ENCODE measurements at places on chromosomes 11 and 22. TPM values are rescaled to one million over a fixed set of nuclear protein-coding genes. Genes with fewer than 3 reads are reported as not detected.

The PANX3 gene
- total RNA-seq, result not detected

The TRIM51 gene
- total RNA-seq, result not detected

The OR5M3 gene
- not detected for total RNA-seq

The LMNTD2 gene
- 1.1 TPM for total RNA-seq

The CCT8L2 gene
- total RNA-seq, result not detected

The CABP7 gene
- not detected for total RNA-seq

The FIBP gene
- total RNA-seq, result 157 TPM

The SPI1 gene
- total RNA-seq, result not detected

The KCTD14 gene
- total RNA-seq, result not detected

The EFCAB6 gene
- 0.22 TPM for total RNA-seq

The GGTLC3 gene
- total RNA-seq, result not detected

The LDLRAD3 gene
- 3.9 TPM for total RNA-seq

The KCNQ1 gene
- total RNA-seq, result not detected

- DNase-seq, result peak; percentile 79
Observed at GRCh38 chr11:73001615-73002014, 140.5 kb downstream of the FCHSD2 start.

GRCh38 chr22:37184380-37184755, 3.7 kb downstream of the C1QTNF6 start:
- DNase-seq, result no peak

DNA sequence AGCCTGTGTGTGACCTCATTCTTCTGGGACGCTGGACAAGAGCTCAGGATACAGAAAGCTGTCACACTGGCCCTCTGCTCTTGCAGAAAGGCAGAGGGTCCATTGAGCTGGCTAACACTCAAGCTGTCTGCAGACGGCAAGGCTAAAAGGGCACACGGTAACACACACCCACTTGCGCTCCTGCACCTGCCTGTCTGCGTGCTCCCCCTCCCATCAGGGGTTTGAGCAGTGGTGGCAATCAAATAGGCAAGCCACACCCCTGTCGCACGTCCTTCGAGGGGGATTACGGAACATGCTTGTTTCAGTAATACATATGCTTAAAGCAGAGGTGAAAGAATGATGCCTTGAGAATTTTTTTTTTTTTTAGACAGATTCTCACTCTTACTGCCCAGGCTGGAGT, 7.1 kb upstream of the QSER1 start:
- no peak for DNase-seq

- no peak for DNase-seq
Observed at GRCh38 chr22:50081426-50082196, 3.6 kb downstream of the MLC1 start.

DNA sequence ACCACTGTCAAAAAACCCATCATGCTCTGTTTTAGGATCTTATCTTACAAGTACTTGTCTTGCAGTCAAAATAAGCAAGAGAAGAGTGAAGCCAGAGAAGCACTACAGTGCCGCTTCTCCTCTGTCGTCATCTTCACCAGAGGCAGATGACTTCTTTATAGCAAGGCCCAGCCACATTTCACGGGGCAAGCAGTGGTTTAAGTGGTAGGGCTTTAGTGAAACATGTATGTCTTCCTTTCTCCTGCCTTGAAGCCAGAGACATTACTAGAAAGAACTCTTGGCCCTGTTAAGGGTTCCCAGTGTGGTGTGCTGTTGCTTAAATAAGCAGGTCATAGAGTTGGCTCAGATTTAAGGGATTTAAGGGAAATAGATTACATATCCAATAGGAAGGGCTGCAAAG, 42.9 kb upstream of the DEPDC7 start:
- no peak for DNase-seq

DNA sequence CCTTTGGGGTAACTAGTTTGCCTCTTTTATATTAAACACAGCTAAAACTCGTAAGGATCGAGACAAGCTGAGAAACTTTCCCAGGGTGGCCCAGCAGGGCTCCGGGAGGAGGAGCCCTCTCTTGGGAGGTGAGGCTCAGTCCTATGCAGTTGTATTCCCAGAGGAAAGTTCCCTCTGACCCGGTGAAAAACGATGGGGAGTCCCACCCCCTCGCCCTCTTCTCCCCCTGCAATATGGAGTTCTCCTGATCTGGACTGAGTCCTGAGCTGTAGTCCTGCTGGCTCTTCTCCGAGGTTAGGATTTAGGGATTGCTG, 1.3 kb downstream of the NTM start:
- DNase-seq, result no peak

- no peak for DNase-seq
Observed at GRCh38 chr11:9600644-9601036, 27.2 kb downstream of the WEE1 start.

DNA sequence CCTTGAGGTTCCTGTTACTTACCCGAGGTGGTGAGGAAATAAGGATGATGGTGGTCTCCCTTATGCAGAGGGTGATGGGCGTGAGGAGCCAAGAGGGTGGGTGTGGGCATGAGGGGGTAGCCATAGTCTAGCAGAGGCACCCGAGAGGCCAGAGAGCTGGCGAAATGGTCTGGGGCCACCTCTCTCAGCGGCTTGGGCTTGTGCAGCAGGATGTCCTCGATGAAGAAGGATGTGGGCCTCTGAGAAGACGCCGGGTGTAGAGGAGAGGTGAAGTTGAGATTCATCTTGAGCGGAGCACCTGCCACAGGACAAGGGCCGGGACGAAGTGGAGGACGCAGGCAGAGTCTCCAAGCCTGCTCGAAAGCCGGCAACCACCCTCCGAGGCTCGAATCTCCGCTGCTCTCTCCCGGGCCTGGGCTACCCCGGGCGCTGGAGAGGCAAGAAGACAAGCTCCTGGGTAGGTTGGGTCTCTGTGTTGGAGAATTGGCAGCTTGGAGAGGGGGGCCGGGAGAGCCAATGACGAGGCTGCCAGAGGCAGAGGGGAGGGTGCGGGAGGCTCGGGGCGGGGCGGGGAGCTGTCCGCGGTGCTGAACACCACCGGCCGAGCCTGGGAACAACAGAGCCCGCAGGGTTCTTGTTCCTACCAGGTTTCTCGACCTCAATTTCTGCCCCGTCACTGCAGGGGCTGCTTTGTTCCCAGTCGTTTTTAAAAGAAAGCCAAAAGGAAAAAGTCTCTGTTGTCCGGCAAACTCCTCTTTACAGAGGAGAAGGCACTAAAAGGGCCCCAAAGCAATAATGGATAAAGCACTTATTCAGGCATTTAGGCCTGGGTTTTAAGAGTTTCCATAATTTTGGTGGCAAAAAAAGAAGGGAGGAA, at the start of gene BSX:
BSX (minus strand) TSS at position 447 of the 877 bp plus-strand sequence; CDS start at position 284, 163 bp downstream.
- peak; percentile 48 for DNase-seq

GRCh38 chr11:36012979-36013378, 69.1 kb downstream of the LDLRAD3 start:
- DNase-seq, result no peak

DNA sequence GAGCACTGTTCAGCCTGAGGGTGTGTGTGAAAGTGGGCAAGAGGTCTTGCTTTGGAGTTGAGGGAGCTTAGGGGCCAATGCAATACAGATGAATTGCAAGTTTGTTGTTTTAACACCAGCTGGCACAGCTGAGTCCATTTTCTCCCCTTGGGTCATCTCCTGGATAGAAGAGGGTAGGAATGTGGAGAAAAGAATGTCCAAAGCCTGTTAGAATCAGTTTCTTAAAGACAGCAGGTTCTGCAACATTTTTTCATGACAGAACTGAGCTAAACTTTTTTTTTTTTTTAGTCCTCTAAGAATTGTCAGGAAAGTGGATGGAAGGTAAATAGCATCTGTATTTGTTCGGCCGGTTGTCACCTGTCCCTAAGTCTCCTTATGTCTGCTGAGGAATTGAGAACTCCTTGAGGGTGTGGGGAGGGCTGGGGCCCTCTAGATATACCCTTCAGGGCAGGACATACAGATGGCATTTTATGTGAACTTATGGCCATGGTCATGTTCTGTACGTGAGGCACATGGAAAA, 211.1 kb upstream of the CADM1 start:
- DNase-seq, result no peak

DNA sequence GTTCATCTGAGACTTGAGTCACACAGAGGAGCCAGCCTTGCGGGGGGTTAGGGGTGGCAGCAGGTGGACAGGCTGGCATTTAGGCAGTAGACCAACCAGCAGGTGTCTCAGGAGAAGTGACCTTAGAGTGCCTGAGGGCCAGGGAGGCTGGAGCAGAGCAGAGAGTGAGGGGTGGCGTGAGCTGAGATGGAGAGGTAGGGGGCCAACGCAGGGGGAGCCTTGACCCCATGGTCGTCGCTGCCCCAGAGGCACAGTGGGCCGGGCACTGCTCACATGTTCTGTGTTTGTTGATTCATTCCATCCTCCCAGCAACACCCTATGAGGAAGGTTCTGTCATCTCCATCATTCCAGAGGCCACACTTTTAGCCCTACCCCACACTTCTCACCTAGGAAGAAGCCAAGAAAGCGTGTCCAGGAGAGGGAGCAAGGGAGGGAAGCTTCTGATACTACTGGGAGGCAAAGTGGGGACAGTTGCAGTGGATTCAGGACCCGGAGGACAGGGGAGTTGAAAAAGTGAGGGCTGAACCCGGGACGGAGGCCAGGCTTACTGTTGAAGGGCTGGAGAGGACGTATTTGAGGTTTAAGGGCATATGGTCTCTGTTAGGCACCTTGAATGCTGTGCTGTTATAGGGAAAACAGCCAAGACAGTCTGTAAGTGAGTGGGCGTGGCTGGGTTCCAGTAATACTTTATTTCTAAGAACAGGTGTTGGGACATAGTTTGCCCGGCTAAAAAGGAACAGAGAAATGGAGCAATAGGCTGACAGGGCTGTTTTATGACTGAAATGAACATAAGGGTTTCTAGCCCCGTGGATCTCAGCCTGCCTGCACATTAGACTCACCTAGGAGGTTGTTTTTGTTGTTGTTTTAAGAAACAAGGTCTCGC, 7.3 kb downstream of the SART1 start:
- no peak for DNase-seq

- no peak for DNase-seq
Observed at GRCh38 chr11:35702126-35702525, 39.6 kb downstream of the TRIM44 start.

- DNase-seq, result no peak
Observed at GRCh38 chr11:118628861-118629549, 21.6 kb downstream of the PHLDB1 start.

GRCh38 chr11:45252134-45252856, 33.8 kb downstream of the SYT13 start:
- peak; percentile 53 for DNase-seq

GRCh38 chr11:121595717-121596161, 143.0 kb upstream of the SORL1-AS1 start:
- peak; percentile 7 for DNase-seq

DNA sequence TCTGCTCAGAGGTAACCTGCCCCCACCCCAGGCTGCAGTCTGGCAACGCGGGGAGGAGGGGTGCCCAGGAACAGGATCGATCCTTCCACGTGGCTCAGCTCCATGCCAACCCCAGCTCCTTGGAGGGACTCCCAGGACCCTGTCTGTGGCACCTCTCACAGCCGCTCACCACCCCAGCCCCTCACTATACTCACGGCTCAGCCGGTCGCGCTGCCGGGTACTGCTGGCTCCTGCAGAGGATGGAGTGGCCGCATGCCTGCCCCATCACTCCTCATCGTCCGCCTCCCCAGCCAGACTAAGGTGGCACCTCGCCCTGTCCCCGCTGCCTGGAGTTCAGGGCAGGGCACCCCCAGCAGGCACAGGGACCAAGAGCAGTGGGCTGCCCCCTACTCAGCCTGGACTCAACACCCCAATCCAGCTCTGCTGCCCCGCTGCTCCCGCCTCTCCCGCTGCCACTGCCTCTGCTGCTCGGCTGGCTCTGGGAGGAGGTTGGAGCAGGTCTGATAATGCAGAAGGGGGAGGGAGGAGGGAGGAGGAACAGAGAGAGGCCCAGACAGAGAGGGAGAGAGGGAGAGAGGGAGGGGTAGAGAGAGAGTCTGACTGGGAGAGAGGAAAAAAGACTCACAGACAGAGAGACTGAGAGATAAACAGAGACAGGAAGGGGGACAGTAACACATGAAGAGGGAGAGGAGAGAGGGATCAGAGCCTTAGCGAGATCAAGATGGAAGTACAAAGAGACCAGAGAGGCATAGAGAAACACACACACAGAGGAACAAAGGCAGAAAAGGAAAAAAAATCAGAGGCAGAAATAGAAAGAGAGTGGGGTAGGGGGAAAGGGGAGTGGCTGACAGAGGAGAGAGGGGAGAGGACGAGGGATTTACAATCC, at the start of gene PDE2A:
PDE2A (minus strand) TSS at position 480 of the 886 bp plus-strand sequence; CDS start at position 265, 215 bp downstream.
- DNase-seq, result no peak

- DNase-seq, result peak; percentile 25
Observed at GRCh38 chr11:76620489-76620888, 50.1 kb downstream of the LRRC32 start.

GRCh38 chr11:34168642-34169420, 63.4 kb downstream of the NAT10 start:
- no peak for DNase-seq

GRCh38 chr11:10605941-10606381, 37.5 kb upstream of the LYVE1 start:
- peak; percentile 85 for DNase-seq

DNA sequence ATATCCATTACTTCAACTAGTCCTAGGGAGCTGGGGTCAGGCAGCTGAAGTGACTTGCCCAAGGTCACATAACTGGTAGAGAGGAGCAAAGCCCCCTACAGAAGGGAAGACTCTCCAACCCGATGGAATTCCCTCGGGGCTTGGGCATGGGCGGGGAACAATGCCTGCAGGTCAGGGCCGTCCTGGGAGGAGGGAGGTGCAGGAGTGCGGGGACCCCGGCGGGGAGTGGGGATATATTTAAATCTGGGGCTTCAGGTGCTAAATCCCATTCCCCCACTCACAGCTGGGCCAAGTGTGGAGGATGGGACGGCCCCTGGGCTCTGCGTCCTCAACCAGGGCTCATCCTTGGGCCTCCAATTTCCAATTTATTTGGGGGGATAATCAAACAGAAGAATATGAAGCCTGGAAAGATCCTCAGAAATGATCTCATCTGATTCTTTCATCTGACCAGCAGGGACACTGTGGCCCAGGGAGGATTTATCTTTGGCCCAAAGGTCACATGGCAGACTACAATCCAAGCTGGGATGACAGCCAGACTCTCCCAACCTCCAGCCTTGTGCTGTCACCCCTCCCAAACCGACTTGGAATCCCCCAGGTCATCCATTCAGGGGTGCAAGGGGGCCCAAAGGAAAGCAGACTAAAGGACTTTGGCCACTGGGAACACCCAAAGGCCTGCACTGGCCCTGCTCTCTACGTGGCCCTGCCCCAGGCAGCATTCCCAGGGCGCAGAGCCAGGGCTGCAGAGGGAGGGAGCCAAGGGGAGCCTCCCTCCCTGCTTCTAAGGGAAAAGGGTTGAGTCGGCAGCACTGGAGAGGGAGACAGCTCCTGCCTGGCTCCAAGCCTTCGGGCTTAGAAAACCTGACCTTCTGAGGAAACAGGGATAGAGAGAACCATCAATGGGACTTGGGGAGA, 8.7 kb upstream of the C1QTNF6 start:
- peak; percentile 63 for DNase-seq

GRCh38 chr11:77198440-77198849, 70.4 kb downstream of the MYO7A start:
- peak; percentile 16 for DNase-seq

- no peak for DNase-seq
Observed at GRCh38 chr11:115665958-115666357, 161.7 kb upstream of the CADM1 start.

DNA sequence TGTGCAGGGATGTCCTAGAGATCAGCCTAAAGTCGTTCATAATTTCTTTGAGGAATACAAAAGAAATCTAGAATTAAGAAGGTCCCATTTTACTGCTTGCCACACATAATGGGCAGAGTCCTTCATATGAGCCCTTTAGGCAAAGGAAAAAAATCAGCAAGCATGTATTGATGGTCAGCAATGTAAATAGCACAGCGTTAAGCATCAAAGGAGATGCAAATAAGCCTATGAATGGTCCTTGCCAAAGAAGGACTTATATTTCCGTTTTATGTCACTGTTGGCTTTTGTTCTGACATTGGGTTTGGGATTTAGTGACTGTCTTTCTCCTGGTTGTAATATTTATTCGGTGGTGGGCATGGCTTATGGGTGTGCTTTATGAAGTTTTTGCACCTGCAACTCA, 69.8 kb downstream of the CD44 start:
- DNase-seq, result no peak

All from lung microvascular endothelial cell (primary cell).